ENCODE measurements at places on chromosomes 5 and 9. TPM values are rescaled to one million over a fixed set of nuclear protein-coding genes. Genes with fewer than 3 reads are reported as not detected.

DNA sequence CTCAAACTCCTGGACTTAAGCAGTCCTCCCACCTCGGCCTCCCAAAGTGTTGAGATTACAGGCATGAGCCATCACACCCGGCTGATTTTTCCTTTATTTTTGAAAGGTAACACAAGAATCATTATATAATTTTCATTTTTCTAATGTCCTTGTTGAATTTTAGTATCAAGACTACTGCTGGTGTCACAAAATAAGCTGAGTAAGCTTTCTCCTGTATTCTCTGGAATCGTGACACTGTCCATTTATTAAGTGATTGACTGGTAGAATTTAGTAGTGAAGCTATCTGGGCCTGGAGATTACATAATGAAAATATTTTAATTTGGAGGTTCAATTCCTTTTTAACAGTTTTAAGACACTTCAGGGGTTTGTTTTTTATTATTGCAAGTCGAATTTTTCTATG lies 9.5 kb downstream of the CDK20 start:
- DNase-seq: no peak

Gene FSTL4
- not detected for total RNA-seq

DNA sequence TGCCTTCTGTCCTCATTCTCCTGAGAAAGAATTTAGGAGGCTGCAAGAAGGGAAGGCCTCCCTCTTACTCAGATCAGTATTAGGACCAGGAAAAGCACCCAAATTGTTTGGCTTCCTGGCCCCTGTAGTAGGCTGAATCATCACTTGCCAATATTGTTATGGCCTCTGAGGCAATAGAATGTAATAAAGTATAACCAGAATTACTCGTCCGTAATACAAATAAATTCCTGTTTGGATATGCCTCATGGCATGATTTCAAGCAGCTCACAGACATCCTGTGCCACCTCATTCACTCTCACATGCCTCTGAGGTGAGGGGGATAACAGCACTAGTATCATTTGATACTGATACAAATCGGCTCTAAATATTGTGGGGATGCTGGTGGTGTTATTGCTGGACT lies 427.3 kb downstream of the ISL1 start:
- DNase-seq: no peak

DNA sequence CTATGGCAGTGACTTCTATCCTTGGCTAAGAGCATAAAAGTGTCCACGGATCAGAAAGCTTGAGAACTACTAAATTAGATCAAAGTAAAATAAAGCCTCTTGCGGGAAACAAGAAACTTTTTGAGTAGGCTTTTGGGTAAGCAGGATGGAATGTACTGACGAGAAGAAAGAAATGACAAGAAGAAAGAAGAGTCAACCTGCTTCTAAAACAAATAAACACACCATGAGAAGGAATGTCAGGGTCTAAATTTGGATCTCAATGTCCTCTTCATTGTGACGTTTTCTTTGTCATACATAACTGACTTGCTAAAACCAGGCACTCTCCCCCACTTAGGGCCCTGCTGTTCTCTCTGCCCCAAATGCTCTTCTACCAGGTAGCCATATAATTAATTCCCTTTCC lies 290.1 kb upstream of the PTGER4 start:
- DNase-seq: no peak

DNA sequence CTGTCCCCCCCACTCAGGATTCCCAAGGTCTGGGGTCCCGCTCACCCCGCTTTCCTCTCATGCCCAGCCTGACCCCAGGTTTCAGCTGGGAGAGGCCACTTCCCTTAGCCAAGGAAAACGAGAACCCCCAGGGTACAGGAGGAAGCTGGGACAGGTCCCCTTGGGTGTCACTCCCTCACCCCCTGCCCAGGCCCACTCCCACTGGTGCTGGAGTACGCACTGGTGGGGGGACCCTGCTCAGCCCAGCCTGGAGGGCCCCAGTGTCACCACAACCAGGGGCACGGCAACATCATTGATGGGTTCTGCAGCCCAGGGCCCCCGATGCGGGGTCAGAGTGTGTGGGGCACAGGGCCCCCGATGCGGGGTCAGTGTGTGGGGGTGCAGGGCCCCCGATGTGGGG lies 145.0 kb upstream of the CDKN2B start:
- no peak for DNase-seq

Gene RPL7A
- 1,535 TPM for total RNA-seq

DNA sequence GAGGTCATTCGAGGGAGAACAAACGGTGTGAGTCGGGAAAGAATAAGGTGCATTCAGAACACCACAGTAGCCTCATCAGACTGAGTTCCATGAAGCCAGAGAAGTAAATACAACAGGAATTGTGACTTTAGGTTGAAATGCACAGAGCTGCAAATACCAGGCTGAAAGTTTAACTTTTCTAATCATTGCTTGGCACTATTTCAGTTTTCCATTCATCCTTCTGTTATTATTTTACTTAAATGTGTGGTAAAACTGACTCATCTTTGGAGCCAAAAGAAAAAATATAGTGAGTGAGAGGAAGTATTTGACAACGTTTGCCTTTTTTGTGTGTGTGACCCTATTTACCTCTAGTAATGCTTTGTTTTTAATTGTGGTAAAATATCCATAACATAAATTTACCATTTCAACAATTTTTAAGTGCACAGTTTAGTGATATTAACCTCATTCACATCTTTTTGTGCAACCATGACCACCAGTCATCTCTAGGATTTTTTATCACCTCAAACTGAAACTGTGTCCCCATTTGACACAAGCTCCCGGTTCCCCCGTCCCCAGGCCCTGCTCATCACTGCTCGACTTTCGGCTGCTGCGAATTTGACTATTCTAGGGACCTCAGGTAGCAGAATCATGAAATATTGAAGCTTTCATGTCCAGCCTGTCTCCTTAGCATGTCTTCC lies 166.8 kb downstream of the HSD17B3 start:
- DNase-seq: no peak

GRCh38 chr5:41263335-41263734 lies 50.0 kb upstream of the C6 start:
- no peak for DNase-seq

Data from mesenteric fat pad (tissue), 1 donor.